Suppressor macrophage treated with lipopolysaccharide for 4 hours (primary cell): ENCODE measurements at places on chromosomes 11 and 22.
A peak's percentile ranks its signal among the peaks of the same experiment; 100 is the strongest.

GRCh38 chr22:39947220-39948216 is 12.7 kb upstream of the TMA7B start:
- DNase-seq: no peak

DNA sequence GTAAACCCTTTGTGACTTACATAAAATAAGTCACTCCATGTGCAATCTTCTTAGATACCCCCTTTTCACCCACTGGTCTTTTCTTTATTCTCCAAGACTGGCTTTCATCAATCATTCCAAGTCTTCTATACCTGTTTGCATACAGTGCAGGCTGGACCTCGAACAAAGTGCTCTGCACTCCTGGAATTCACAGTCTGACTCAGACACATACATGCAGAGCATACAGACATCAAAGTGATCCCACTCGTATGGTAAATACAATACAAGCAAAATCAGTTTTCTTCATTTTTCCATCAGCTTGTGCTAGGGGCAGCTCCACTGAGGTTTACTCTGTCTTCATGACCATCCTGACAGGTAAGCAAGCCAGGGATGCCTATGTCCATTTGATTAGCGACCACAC is 16.8 kb upstream of the TMPRSS5 start:
- DNase-seq: no peak

DNA sequence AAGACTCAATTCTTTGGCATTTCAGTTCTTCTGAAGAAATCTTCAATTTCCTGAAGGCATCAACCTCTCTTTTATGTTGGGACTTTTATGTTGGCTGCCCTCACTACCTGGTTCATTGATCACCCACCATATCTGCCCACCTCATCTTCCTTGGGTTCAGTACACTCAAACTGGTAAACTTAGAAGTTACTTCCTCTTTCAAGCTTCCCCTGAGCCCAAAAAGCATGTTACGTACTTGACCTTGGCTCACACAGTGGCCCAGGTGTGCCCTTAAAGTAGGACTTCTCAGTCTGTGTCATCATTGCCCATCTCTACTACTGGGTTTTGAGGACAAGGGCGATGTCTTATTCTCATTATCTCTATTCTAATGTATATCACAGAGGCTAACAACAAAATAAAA is 86.1 kb downstream of the GRIA4 start:
- DNase-seq: no peak

- peak; percentile 28 for DNase-seq
Observed at GRCh38 chr11:65132988-65133700, 1.2 kb downstream of the SYVN1 start.

GRCh38 chr11:26227301-26227746 is 104.6 kb upstream of the ANO3 start:
- peak; percentile 25 for DNase-seq
